Stimulated activated CD4-positive, alpha-beta T cell treated with anti-CD3 and anti-CD28 coated beads, TNF-alpha, amount 100 ng/mL, for 1 hour (primary cell): ENCODE measurements at places on chromosomes 7 and 10.

DNA sequence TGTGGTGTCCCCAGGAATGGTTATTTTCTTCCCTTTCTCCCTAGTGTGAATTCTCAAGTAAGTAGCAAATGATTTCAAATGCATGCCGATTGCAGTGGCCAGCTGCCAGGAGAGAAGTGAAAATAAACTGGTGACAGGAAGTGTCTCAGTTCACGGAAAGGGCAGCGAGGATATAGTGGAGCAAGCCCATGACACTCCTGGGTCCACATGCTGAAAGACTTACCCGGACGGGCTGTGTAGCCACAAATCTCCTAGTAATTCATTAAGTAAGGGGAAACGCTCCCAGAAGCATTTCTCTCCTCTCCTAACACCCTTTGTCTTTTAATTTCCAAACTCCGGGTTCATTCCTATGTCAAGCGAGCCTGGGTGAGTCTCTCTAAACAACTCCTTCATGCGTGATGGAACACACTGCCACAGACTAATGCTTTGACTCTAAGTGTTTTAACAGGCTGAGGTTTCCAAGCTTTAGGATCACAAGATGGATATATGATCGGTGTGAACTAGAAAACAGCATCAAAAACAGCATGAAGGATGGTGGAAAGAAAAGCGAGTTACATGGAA lies 125.6 kb downstream of the CYP26A1 start:
- DNase-seq = no peak

- DNase-seq = no peak
Observed at GRCh38 chr7:131859147-131859821, 302.9 kb upstream of the PODXL start.

- no peak for DNase-seq
Observed at GRCh38 chr7:99308461-99309074, 17.1 kb upstream of the ARPC1A start.

GRCh38 chr7:70807650-70808049 lies 324.3 kb upstream of the GALNT17 start:
- DNase-seq = no peak
